Activated CD4-positive, alpha-beta T cell treated with anti-CD3 and anti-CD28 coated beads, Interleukin-2, amount 50 U/mL, for 16 hours (primary cell): ENCODE measurements at places on chromosomes 2 and 18.

GRCh38 chr2:109421101-109421500, 192.7 kb downstream of the SEPTIN10 start:
- DNase-seq, result no peak

DNA sequence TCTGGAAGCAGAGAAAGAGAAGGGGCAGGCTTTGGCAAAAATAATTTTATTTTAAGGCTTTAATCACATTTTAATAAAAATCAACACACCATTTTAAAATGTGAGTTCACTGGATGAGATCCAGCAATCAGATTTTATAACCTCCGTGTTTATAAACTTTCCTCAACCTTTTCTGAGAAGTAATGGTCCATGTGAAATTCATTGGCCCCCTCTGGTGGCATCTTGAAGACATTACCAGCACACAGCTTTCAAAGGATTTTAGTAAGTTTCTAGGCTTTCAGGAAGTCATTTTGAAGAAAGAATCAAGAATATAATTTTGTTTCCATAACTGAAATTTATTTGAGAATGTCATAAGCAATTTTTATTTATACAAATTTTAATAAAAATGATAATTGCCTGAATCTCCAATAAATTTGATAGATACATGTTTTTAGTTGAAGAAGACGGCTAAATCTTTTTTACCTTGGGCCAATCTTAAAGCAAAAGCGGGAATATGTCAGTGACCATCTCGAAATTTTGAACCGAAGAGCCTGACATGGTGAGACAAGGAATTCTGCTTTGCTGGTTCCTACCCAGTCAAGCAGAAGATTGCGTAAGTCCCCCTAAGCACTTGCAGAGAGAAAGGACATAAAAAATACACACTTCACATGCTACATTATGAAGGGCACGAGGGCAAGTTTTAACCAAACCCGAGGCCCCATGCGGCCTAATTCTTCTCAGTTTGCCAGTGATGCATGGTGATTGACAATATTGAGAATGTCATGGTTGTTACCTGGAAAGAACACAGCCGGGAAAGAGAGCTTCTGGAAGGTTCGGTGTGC, 128.4 kb upstream of the CBLN2 start:
- DNase-seq, result peak; percentile 23

DNA sequence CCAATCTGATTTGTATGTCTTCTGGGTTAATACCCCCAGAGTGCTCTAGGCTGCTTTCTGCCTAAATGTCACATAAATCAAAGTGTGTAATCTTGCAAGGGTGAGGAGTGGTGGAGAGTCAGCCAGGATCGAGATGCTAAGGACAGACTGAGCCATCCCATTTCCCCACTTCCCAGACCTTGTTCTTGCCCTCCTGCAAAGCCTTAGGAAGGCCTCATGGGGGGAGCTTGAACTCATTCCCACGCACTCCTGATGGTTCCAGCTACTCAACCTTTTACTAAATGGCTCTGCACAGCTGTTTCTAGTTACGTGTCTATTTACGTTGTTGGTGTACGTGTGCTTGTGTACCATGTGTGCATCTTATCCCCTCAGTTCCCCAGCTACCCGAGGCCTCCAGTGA, 423.6 kb upstream of the TNP1 start:
- no peak for DNase-seq

DNA sequence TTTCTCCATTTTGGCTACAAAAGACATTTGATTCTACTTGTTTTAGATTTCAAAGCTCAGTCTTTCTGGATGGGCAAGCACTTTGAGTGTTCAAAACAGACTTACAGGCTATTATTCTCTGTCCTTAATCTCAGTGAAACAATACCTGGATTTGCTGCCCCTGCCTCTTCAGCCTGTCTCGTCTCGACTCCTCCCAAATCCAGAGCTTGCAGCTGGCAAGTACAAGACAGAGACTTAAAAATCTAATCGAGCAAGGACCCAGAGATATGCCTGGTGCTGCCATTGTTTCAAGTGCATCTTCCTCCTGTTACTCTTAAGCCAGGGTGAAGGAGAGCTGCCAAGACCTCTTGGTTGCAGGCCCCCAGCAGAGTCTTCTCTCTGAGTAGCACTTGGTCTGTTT, 59.2 kb downstream of the LRRC30 start:
- no peak for DNase-seq

- no peak for DNase-seq
These were observed 34.1 kb upstream of the LCLAT1 start for GRCh38 chr2:30412684-30413570.

DNA sequence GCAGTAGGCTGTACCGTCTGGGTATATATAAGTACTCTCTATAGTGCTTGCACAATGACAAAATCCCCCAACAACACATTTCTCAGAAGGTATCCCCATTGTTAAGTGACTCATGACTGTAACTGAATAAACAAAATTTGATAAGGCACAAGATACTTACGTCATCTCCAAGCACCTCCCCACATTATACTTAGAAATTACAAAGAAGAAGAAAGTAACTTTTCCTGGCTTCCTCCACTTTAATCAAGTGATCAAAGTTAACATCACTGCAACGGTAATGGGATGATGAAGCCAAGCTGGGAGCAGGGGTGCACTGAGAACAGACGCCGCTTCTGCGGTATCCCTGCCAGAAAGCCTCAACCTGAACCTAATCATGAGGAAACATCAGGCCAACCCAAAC, 9.7 kb downstream of the TNS1 start:
- no peak for DNase-seq

DNA sequence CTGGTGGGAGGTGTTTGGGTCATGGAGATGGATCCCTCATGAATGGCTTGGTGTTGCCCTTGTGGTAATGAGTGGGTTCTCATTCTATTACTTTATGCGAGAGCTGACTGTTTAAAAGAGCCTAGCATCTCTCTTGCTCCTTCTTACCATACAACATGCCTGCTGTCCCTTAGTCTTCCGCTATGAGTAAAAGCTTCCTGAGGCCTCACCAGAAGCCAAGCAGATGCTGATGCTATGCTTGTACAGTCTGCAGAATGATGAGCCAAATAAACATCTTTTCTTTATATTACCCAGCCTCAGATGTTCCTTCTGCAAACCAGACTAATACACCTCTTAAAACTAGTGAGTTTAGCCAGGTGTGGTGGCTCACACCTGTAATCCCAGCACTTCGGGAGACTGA, 23.1 kb downstream of the EVA1A start:
- no peak for DNase-seq

DNA sequence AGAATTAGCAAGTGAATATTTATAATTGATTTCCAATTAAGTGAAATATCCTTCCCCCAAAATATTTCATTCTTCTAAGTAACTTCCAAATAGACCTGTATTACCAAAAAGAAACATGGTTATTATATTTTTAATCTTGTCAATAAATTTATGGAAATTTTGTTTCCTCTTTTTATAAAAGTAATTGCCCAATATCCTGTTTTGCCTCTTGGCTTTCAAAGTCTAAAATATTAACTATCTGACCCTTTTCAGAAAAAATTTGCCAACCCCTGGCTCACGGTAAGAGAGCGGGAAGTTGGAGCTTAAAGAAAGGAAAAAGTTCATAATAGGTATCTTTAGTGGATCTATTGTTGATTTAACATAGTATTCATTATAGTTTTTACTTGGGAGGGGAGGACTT, 20.4 kb upstream of the SANBR start:
- no peak for DNase-seq

- no peak for DNase-seq
These were observed 33.6 kb upstream of the MGAT4A start for GRCh38 chr2:98764499-98764898.

- DNase-seq, result no peak
These were observed 135.8 kb downstream of the LDLRAD4 start for GRCh38 chr18:13354402-13354801.

DNA sequence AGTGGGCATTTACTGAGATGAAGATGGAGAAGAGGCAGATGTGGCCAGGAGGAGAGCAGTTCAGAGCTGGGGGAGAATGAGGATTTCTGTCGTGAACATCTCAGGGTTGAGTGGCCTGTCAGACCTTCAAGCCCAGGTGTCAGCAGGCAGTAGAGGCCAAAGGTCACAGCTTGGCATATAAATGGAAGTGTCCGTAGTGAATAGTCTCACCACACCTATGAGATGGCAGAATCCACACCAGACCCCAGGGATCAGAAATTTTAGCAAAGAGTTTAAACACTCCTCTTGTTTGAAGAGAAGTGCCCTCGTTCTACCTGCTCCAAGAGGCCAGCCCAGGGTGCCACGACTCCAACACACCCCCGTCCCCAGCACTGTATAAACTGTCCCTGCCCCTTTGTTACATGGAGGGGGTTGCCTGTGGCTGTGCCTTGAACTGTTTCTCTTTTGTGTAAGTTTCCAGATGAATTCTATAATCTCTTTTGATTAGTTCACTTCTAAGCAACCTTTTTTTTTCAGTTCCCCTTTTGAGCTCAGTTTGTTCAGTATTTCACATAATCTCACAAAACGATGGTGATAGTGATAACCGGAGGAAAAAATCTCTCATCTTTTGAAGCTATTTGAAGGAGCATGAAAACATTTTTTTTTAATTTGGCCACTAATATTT, 69.0 kb upstream of the TTC39C start:
- no peak for DNase-seq

GRCh38 chr2:207825978-207826377, 56.3 kb upstream of the FZD5 start:
- no peak for DNase-seq

GRCh38 chr2:31334311-31335026, 80.1 kb downstream of the XDH start:
- DNase-seq, result no peak
